ENCODE measurements at places on chromosomes 11 and 22.

DNA sequence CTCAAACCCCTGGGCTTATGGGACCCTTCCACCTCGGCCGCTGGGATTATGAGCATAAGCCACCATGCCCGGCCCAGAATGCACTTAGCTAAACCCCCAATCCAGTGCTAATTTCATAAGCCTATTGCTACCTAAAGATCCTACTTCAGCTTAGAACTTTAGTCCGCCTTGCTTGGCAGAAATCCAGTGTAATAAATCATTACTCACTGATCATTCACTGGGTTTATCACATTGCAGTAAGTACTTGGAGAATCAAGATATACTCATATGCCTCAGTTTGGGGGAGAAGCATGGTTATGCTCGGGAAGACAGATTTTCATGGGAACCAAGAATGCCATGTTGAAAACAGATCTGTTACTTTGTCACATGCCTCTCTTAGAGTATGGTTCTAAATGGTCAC, 3.8 kb upstream of the TBRG1 start:
- no peak for DNase-seq

- no peak for DNase-seq
These were observed 2.6 kb upstream of the CARD18 start for GRCh38 chr11:105142167-105142566.

DNA sequence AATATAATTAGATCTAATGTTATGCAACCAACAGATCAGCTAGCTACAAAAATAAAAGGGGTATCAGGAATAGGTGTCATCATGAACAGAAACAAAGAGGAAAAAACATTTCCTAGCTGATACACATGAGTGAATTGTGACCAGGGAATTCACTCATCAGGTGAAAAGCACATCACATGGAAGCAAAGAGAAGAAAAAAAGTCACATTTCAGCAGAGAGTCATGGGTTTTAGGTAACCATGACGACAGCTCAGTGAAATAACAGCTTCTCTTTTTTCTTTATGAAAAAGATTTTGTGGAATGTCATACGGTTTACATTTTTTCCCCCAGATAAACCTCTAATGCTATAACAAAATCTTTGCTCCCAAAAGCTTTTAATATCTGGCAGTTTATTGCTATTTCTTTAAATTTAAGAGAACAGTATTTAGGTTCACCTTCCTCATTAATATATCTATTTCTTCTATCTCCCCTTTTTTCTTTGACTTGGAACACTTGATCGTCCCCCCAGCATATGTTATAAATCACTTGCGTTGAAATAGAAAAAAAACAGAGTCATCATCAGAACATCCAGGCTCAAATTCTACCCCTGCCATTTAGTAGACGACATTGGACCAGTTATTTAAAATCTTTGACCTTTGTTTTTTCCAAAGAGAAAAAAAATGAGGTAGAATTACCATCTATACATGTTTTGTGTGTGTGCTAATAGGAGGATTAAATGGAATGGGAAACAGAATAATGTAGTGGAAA, 5.3 kb downstream of the TYR start:
- DNase-seq = peak; percentile 11

DNA sequence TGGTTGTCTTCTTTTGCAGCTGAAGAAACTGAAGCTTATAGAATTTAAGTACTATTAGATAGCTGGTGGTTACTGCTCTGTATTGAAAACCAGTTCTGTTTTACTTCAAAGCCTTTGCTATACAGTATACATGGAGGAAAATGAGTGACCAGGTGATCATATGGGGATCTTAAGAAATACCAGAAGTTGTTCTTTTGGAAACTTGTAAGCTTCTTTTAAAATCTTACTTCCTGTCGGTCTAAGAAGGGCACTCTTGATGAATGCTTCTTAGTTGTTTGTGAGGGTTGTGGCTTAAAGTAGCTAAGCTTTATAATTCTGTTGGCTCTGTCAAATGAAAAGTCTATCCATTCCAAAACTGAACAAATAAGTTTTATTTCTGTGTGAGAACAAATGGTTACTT, 55.2 kb downstream of the PDE3B start:
- no peak for DNase-seq

GRCh38 chr22:46081831-46082210, 68.5 kb upstream of the PPARA start:
- DNase-seq = no peak
